Activated T-helper 2 cell treated with anti-CD3 and anti-CD28 coated beads, Interferon-gamma antibody, Interleukin-2, Interleukin-4, amounts not matched to agents 10 μg/mL and 5 μg/mL and 100 μg/mL, durations not matched to agents 14 hours and 24 hours and 36 hours (primary cell): ENCODE measurements at places on chromosomes 5 and 9. TPM values are rescaled to one million over a fixed set of nuclear protein-coding genes. Genes with fewer than 3 reads are reported as not detected.

DNA sequence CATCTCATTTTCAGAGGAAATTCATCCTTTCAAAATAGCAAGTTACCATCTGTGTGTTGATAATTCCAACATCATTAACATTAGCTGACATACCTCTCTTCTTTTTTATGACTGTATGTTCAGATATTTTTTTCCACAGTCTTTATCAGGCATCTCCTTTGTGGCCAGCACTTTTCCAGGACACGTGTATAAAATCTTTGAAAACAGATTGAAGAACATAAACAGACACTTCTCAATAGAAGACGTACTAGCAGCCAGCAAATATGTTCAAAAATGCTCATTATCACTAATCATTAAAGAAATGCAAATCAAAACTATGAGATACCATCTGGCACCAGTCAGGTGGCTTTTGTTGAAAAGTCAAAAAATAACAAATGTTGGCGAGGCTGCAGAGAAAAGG is 734.3 kb downstream of the SEMA5A start:
- DNase-seq: no peak

DNA sequence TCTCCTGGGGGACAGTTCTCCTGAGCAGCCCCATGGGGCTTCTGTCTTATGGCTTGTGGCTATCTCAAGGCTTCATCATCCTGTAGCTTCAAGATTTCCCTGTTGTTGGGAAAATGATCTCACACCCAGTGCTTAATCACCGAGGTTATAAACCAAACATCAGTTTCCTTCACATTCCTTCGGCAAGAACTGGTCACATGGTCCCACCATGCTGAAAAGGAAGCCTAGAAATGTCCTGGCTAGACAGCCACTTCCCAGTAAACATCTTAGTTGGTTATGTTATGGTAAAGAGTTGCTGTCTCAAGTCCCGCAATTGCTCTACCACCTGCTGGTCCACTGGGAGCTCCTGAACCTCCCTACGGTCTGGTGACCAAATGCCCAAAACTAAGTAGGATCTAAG is 66.0 kb downstream of the RAB3C start:
- no peak for DNase-seq

- DNase-seq: no peak
Measured at GRCh38 chr9:18824095-18824666, 208.8 kb downstream of the SAXO1 start.

GRCh38 chr5:33650911-33651310 is 210.1 kb downstream of the TARS1 start:
- DNase-seq: no peak

- DNase-seq: no peak
Measured at GRCh38 chr5:53010814-53011213, 21.7 kb downstream of the ITGA2 start.

DNA sequence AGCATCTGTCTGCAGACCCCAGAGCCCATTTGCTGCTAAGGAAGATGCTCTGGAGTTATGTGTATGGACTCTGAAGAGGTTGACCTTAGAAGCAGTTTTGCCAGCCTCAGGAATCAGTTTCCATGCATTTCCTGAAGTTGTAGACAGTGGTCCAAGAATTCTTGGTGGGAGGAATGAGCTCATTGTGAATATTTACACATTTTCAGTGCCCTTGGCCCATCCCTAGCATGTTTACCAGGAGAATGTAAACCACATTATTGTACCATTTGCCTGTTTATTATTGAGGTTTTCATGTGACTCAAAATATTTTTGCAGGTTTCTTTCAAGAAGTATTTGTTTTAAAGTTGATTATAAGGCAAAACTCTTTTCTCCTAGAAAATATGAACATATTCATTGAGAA is 93.8 kb downstream of the NXNL2 start:
- DNase-seq: no peak

DNA sequence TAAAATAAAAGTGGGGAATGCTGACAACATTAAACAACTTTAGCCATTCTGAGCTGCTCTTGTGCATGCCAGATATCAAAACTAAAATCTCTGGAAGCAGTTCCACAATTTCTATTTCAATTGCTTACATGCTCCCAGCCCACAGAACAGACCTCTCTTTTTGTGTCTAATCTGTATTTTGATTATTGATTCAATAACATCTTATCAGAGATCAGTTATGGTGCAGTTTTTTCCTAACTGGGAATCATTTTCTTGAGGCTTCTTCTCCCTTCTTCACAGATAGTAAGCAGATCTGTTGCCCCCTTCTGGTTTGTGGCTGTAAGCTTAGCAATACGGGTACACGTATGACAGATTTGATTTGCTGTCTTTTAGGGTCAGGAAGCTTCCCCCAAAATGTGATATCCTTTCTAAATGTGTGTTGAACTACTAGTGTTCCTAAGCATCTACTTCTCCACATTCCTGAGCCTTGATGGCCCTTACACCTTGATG is 39.4 kb downstream of the MRPS27 start:
- no peak for DNase-seq

DNA sequence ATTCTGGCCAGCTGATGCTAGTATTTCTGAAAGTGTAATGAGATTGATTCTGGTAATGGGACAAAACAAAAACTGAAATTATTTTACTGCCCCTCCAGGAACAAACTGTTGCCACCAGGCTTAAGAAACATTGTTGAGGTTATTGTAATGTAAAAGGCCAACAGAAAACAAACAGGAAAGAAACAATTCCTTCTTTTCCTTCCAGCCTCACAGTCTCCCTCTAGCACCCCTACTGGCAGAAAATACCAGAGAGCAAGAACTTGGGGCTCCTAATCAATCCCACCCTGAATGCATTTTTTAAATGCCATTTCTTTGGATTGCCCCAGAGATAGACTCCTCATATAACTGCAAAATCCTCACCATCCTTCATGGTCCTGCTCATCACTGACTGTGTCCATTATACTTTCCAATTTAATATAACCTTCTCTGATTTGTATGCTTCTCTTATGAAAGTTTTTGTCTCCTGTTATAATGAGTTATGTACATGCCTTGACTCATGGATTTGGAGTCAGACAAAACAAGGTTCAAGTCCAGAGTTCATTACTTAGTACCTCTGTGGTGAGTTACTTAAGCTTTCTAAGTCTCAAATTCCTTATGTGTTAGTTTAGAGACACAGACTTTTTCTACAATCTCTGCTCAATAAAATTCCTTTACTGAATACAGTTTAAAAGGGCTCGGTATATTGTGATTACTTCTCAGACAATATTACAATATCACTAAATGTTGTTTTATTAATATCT is 157.9 kb upstream of the FBN2 start:
- DNase-seq: no peak

DNA sequence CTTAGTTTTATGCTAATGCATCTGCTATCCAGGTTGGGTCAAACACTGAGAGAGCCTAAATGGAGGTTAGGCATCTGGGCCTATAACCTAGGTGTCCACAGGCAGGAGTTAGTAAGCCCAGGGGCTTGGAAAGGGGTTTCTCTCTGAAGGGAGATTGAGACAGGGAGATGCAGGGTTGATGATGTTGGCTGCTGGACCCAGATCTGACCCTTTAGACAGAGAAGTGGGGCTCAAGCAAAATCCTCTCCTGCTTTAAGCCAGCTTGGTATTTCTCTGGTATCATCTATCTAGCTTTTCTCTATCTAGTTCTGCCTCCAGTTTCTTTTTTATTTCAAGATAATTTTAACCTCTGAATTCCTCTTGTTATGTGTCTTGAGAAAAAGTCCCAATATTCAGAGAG is 18.3 kb upstream of the ANKRD55 start:
- DNase-seq: no peak

- DNase-seq: no peak
Measured at GRCh38 chr9:126053913-126054312, 272.7 kb upstream of the MVB12B start.

SLIT3 gene
- total RNA-seq: 8.1 and 9.5 TPM in 2 replicates

CDHR2 gene
- total RNA-seq: 0.30 and 0.64 TPM in 2 replicates

GNA14 gene
- 0.09 TPM in 2 replicates for total RNA-seq

ALDOB gene
- not detected in 2 replicates for total RNA-seq
